ENCODE measurements at places on chromosomes 6 and 20.

DNA sequence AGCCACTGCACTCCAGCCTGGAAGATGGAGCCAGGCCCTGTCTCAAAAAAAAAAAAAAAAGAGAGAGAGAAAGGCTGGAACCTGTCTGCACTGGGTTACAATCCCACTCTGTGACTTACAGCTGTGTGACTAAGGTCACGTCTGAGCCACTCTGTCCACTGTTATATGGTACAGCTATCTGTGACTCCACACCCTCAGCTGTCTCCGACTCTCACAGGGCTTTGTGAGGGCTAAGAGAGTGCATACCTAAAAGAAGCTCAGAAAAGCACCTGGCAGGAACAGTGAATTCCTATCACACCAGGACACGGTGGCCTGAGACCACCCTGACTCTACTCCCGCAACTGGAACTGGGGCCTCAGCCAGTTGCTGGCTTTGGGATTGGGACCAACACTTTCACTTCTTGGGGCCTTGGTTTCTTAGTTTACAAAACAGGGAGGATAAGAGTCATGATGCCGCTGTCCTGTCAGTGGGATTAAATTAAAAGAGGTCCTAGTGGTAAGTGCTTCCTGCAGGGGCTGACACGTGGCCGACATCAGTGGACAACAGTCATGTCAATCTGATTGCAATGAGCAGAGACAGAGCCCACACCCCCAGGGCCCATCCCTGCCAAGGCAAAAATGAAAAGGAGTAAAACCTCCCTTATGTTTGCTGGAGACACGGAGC is 5.7 kb upstream of the CD93 start:
- no peak for DNase-seq

DNA sequence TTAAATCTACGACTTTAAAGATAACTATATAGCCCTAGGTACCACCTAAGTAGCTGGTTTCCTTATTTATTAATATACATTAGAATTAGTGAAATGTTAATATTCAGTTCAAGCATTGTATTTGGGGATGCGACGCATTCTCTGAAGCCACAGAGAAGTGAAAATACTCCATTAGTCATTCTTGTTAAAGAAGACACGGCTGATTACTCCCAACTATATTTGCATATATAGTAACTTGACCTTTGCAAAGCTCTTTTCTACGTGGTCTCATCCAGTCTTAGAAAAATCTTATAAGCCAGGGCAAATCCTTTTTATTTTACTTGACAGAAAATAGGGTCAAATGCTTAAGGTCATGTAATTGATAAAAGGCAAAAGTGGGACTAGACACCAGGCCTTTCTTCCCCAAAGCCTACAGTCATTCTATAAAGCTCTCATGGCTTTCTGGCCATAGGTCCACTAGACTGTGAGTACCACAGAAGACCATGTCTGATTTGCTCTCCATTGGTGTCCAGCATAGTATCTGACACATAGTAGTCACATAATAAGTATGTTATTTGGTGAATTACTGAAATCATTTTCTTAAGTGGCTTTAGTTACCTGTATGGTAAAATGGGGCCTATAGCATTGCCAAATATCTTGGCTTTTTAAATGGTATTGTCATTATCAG is 11.3 kb downstream of the ZHX3 start:
- no peak for DNase-seq

DNA sequence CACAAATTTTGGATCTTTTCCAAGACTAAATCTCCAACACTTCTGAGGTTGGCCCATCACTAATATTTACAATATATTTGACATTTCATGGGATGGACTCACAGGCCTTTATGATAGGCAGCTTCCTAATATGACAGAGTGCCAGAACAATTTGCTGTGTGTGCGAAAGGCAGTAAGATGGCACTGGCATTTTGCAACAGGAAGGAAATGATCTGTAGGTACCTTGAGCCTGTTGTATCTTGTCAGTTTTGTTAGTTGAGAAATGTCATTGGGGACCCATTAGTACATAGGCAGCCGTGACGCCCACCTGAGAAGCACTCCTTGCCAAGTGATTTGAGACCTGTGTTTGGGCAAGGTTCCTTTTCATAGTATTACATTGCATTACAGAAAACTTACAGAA is 153.4 kb upstream of the HEY2 start:
- DNase-seq, result no peak

DNA sequence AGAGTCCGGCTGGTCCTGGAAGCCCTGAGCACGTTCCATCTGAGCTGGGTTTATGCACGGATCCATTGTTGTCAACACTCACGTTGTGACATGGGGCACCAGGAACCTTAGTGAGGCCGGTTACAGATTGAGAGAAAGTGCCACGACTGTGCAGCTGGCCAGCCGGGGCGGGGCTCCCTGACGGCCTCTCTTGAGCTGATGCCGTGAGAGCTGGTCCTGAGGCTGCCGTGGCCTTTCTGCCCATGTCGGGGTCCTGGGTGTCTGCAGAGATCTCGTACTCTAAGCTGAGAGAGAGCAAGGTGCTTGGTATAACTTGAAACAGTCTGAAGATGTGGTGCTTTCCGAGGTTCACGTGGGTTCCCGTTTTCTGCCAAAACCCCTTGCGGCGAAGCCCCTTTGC is 10.0 kb downstream of the CDH4 start:
- no peak for DNase-seq

DNA sequence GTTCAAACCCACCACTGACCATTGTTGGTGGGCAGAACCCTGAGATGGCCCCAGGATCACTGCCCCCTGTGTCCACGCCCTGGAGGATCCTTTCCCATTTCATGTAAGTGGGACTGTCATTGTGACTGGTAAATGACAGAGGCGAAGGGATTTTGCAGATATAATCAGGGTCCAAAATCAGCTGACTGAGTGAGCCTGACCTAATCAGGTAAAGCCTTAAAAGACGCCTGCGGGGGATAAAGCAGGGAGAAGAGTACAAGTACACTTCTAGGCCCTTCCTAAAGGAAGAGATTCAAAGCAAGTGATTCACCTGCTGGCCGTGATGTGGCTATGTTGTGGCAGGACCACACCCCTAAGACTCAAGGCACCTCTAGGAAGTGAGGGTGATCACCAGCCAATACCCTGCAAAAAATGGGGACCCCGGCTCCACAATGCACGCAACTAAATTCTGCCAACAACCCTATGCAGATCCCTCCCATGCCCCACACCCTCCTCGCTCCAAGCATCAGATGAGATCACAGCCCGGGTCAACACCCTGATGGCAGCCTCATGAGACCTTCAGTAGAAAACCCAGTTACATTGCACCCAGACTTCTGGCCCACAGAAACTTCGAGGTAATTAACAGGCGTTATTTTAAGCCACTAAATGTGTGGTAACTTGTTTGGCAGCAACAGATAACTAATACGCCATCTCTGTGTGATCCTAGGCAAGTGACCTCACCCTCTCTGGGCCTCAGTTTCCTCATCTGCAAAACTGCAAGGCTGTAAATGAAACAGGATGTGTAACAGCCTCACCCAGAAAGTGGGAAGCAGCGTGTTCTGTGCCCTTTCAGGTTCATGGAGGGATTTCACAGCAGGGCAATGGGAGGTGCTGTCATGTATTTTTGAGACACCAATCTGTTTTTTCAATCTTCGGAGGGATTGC is 11.3 kb downstream of the PREX1 start:
- DNase-seq, result no peak

DNA sequence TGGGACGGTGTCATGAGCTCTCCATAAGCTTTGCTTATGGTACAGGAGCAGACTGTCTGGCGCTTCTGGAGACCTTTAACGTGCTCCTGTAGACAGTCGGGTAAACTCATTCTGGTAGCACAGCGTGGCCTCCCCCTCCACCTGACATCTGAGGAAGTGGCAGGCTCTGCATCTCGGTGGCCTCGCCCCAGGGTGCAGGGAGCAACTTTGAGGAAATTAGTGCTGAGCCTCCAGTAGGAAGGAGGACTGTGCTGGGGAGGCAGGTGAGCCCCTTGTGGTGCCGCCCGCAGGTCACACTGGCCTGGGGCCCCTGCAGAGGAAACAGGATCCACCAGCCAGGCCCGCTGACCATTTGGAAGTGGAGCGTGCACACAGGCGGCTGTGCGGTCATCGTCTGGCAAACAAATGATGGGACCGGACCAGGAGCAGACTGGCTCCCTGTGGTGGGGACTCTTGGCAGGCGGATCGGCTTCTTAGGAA is 57.9 kb downstream of the SYNJ2 start:
- peak; percentile 63 for DNase-seq
